ENCODE measurements at places on chromosomes 16 and 17.

DNA sequence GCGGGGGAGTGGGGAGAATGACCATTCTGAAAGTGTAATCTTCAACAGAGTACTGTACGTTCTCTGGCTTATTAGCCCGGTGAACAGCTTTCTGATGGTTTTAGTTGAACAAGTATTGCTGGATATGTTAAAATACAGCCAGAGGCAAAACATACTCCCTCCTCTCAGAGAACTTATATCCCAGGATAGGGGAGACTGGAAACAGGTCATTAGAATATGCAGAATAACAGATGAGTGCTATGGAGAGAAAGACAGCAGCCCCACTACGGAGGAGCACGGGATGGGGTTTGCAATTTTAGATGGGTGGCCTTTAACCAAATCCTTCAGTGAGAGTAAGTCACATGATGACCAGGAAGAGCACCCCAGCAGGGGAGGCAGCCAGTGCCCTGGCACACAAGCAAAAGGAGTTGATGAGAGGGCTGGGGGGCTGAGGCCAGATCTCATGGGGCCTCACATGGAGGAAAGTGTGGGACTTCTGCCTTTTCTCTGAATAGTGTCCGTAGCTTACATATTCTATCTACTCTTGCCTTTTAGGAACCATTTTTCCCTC is 43.1 kb upstream of the SEC14L1 start:
- DNase-seq: no peak

- peak; percentile 100 for DNase-seq
Observed at GRCh38 chr17:79960788-79961522, 74.7 kb downstream of the TBC1D16 start.

- no peak for DNase-seq
Observed at GRCh38 chr16:17832738-17833137, 362.0 kb upstream of the XYLT1 start.

DNA sequence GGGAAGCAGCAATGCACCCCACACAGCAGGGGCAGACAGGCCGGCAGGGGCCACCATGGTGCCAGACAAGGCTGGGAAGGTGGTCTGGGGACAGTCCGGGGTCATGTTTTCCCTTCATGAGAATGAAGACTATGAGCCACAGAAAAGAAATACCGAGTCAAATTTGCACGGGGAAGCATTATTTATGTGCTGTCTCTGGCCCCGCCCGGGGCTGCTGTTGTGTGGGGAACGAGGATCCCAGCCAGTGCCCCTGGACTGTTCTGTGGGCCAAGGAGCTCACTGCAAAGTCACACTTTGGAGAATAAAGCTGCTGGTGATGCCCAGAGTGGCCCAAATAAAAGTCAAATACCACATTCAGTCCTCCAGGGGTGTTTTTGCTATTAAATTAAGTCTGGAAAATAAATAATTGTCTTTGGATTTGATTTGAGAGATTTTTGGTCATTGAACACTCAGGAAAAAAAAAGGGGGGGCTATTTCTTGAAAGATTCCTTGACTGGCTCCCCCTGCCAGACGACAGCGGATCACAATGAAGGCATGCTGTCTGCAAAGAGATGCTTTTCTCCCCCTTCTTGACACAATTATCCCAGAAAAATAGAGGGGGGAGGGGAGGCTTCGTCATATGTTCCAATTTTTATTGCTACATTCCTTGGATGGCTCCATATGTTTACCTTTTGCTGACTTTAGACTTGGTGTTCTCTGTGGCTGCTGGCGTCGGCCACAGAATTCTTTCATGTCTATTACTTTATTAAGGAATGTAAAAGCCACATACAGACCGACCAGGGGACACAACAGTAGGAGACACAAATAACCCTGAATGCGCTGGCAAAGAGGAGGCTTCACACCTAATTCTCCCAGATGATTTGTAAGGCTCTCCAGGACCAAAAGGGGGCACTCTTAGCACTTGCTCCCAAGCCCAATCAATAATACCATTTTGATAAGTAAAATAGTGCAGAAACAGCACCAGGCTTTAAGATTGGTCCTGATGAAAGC is 27.1 kb upstream of the ANKFN1 start:
- DNase-seq: no peak

GRCh38 chr17:14340857-14341754 is 40.2 kb downstream of the HS3ST3B1 start:
- DNase-seq: no peak

DNA sequence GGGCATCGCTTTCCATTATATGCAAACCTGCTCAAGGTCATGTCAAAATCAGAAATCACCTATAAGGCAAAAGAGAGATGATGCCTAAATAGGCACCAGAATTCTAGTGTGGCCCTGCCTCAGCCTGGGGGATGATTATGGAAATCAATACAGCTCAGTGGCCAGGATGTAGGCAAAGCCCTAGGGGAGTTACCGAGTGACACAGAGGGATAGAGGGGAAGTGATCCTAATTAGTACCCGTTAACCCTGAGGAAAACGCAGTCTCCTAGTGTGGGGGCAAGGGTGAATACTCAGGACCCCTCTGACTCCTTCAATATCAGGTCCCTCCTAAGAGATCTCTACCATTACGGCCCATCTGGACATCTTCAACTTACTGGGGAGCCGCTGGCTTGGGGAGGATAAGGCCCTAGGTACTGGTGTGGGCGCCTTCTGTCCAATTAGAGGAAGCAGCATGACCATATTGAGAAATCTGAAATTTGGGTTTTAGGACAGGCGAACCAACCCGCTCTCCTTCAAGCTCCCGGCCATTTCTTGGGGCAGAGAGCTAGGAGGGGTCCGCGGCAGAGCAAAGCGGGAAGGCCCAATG is 725 bp downstream of the NT5C3B start:
- no peak for DNase-seq

GRCh38 chr16:66133643-66134338 is 232.7 kb upstream of the CDH5 start:
- DNase-seq: no peak

GRCh38 chr17:63476459-63476853 is 405 bp upstream of the ACE start:
- no peak for DNase-seq
